Germinal center (tissue), 1 donor: ENCODE measurements at places on chromosomes 3 and 15.

- DNase-seq, result no peak
Measured at GRCh38 chr3:141345528-141345927, 22.8 kb upstream of the ZBTB38 start.

GRCh38 chr15:40787991-40788390, 18.2 kb downstream of the C15orf62 start:
- DNase-seq, result no peak

GRCh38 chr3:177597311-177598096, 400.2 kb upstream of the TBL1XR1 start:
- DNase-seq, result peak; percentile 33

GRCh38 chr3:123098426-123099330, 31.9 kb downstream of the PDIA5 start:
- no peak for DNase-seq

GRCh38 chr3:154178172-154178571, 57.0 kb downstream of the ARHGEF26 start:
- no peak for DNase-seq

- no peak for DNase-seq
Measured at GRCh38 chr3:176274161-176274560, 923.1 kb downstream of the TBL1XR1 start.

DNA sequence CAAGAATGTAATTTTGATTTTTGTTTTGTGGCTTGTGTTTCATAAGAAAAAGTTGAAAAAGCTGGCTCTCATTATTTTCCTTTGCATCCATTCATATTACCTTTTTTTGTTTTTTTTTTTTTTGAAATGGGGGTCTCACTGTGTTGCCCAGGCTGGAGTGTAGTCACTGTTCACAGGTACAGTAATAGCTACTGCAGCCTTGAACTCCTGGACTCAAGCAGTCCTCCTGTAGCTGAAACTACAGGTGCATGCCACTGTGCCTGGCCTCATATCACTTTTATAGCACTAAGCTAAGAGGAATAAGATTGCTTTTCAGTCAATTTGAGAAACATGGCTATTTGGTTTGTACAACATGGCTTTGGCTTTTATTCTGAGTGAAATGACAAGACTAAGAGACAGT, 49.8 kb downstream of the TCF12 start:
- no peak for DNase-seq

DNA sequence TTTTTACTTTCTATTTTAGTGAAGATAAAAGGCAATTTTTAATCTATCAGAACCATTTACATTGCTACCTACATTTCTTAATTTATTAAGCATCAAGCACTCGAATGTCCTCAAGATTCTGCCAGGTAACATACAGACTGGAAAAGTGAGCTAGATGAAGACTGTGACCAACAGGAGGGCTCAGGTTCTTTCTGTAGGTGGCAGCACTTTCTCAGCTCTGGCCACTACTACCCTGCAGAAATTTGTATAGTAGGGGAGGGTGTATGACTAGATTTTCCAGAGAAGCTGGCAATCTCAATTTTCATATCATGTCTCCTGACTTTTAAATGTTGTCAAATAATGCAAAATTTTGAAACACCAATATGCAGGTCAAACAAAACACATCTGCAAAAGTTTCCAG, 165.0 kb upstream of the SUCLG2 start:
- DNase-seq, result no peak

- peak; percentile 44 for DNase-seq
Measured at GRCh38 chr3:120561251-120562045, 34.7 kb upstream of the NDUFB4 start.

DNA sequence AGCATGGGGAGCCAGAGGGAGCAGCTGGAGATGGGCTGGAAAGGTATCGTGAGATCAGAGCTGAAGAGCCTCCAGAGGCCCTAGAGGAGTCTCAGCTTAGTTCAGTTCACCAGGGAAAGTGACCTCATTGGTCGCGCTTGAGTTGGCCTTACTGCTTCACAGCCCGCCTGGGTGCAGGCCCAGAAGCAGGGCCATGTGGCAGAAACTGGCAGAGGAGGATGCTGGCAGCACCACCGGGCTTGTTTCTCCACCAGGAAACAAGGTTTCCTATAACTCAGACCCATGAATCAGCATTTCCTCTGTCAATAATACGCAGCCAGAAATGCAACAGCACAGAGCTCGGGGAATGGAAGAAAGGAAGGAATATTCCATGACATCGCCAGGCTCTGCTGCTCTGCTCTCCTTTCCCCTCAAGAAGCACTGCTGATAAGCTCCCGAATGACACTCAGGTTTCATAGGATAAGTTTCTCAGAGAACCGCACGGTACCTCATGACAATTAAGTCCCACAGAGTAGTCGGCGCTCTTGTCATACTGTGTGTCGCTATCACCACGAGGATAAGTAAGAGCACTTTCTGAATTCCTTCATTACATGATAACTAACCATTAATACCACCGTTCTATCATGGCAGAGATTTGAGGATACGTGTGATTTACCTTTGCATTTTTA, 147.1 kb upstream of the LPP start:
- DNase-seq, result peak; percentile 61

- DNase-seq, result peak; percentile 36
Measured at GRCh38 chr3:9780458-9780812, 10.7 kb upstream of the CAMK1 start.

GRCh38 chr3:42699511-42699971, 3.1 kb downstream of the HHATL start:
- no peak for DNase-seq

DNA sequence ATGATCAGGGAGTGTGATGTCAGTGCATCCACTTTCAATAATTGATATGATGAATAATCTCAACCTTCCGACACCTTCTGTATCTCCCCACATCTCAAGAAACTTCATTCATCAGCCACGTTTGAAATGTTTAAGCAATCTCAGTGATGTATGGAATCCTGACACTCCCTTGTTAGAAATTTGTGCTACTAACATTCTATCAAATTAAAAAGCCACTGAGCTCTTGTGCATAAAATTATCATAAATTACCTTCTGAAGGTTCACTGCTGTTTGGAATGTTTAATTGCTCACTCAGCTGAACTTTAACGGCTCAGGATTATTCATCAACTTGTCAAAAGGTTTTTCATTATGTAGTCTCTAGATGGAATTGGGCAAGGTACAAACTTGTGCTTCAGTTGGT, 108.4 kb upstream of the DPH6 start:
- DNase-seq, result no peak

GRCh38 chr15:28068930-28069329, 30.2 kb downstream of the OCA2 start:
- DNase-seq, result no peak

DNA sequence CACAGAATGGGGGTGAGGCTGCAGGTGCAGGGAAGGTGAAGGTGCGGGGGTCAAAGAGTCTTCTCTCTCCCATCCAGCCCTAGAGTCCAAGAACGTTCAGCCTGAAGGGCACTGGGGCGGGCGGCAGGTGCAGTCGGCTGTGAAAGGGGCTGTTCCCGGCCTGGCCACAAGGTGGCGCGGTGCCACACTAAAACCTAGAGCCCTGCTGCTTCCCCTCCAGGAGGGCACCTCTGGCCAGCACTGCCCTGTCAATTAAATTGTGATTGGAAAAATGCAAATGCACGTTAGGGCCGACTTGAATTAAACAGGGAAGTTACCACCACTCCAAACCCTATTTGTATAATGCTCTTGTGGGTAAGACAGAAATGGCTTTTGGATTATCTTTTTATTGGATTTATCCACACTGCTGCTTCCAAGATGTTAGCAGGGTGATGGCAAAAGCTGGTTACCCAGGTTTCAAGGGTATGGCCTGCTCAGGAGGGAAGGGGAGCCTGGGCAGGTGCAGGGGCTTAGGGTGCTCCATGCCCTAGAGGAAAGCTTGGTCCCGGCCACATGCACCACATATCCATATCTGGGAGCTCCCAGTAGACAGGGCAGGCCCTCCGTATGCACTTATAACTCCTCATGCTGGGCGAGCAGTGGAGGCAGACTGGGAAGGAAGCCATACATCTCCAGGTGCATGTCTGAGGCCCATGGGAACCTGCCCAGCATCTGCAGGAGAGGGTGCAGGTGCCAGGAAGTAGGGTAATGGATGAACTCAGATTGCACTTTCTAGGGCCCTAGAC, 119.8 kb downstream of the ADCY5 start:
- DNase-seq, result peak; percentile 79

- no peak for DNase-seq
Measured at GRCh38 chr3:33681667-33682066, 36.4 kb downstream of the CLASP2 start.

DNA sequence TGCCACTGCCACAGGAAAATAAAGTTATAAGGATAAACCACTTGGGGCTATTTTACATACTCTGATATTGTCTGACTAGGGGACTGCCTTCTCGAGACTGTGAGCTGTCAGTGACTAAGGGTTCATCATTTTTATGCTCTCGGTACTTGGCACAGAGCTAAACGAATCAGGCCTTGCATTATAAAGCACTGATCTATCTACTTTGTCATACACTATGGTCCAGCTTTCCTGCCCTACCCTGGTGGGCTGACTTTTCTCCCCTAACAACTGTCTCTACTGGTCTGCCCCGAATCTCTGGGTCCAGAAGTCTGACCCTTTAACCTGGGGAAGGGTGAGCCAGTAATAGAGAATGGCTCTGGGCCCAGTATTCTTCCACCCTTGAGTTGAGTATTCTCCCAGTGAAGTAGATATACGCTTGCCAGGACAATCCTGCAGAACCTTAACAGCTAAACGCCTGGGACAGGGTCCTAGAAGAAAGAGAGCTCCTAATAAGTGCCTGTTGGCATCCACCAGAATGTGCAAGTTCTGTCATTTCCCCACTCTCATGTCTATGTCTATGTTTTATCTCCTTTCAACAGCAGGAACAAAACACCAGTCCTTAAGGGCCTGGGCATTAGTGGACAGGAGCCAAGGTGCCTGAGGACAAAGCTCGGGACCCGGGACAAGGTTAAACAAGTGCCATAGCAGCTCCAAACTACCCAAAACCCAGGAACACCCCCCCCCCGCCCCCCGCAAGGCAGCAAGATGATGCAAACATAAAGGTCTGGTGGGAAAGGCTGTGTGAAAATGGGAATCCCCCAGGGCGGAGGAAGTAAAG, 1.2 kb downstream of the LARP6 start:
- DNase-seq, result no peak

DNA sequence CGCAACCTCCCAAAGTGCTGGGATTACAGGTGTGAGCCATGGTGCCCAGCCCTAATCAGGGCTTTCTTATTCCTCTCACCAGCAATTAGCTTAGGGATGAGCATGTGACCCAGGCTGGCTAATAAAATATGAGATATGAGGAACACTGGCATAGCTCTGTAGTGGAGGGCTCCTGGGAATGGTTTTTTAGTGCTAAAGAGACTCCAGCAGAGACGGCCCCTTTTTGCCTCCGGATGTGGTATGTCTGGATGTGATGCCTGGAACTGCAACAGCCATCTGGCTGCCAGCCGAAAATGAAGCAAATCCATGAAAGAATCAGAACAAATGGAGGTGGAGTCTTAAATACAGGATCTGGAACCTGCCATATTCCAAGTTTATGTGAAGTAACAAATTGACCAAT, 69.1 kb upstream of the MAGI1 start:
- DNase-seq, result no peak

DNA sequence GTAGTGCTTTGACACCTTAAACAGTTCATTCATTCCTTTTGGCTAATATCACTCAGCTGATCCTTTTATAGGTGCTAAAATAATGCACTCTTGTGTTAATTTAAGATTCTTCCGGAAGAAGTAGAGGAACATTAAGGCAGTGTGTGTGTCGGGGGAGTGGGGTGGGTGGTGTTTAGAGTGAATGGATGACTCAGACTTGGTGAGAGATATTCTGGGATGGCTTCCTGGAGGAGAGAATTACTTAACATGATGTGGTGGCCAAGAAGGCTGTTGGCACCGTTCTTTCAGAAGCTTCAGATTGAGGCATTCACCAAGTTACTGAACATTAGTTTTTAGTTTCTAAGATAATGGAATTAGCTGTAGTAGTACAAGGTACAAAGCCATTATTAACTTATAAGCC, 125.6 kb upstream of the ROPN1 start:
- no peak for DNase-seq

DNA sequence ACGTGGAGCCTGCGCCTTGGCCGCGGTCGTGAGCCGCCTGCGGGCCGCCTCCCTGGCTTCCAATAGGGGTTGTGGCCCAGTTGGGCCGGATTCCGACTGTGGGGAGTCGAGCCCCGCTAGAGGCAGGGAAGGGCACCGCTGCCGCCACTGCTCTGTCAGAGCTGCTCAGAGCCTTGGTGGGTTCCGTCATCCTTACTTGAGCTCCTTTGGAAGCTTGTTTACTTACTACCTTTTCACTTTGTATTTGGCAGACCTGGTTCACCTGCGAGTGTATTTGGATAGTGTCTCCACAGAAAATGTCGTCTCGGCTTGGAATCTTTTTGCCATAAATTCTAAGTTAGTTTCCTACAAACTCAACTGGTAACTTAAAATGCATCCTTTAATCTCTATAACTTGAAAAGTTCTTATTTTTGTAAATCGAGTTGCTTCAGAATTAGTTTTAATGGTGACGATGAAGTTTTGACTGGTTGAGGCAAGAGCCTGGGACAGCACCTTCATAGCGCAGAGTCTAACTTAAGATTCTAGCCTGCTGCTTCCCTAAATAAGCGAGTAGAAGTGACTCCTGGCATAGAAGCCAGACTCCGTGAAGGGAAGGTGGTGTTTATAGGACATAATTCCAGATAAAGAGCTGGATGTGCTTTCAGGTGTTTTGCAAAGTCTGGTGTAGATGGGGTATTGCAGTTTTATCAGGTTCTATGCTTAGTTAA, 800 bp downstream of the DAG1 start:
- DNase-seq, result no peak

DNA sequence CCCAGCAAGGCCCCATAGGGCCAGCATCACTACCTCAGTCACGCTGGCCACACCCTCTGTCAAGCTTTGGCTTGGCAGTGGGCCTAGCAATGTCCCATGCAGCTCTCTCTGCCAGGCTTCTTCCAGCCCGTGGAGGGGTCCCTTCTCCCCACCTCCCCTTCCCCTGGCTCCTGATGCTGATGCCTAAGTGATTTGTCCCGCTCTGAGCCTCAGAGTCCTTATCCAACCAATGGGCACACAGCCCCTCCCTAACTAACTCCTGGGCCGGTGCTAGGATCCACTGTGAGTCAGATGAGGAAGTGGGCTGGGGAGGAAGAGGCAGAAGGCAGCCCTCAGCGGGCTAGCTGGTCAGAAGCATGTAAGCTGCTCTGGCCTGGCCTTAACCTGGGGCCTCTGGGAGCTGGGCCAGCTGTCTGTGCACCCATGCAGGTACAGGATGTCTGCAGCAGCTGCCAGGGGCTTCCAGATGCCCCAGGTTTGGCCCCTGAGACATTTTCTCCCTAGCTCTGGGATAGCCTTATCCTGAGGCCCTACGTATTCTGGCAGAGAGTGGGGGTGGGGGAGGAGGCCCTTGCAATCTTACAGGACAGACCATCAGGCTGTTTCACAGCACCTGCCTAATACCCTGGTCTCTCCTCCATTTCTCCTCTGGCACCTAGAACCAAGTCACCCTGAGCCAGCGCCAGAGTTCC, 740 bp upstream of the ZBTB47 start:
- peak; percentile 44 for DNase-seq

GRCh38 chr3:149401212-149401925, 23.9 kb upstream of the TM4SF1 start:
- DNase-seq, result no peak

DNA sequence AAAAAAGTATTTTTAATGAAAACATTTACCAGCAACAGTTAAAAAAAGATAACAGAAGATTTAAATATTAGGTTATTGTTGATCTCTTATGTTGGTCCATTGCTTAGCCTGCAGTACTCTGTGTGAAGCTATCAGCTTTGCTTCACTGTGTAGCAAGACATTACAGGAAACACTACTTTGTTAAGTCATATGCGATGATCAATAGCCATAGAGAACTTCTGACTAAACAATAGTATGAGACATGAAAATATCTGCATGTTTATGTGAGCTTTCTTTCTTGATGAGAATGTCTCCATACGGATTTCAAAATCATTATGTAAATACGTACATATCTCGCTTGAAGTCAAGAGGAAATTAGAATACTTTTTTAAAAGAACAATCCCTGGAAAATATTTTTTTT, 27.0 kb upstream of the CAPN3 start:
- DNase-seq, result no peak
